ENCODE measurements at places on chromosomes 12 and 14. TPM values are rescaled to one million over a fixed set of nuclear protein-coding genes. Genes with fewer than 3 reads are reported as not detected.
A peak's percentile ranks its signal among the peaks of the same experiment; 100 is the strongest.

- no peak for DNase-seq
- no peak overlapping the region for H3K27ac ChIP-seq
- H3K4me1 ChIP-seq = no peaks in the 10 kb centered on the region
- no peaks in the 10 kb centered on the region for H3K36me3 ChIP-seq
These were observed 122.2 kb downstream of the FOXN3 start for GRCh38 chr14:89294872-89295271.

DNA sequence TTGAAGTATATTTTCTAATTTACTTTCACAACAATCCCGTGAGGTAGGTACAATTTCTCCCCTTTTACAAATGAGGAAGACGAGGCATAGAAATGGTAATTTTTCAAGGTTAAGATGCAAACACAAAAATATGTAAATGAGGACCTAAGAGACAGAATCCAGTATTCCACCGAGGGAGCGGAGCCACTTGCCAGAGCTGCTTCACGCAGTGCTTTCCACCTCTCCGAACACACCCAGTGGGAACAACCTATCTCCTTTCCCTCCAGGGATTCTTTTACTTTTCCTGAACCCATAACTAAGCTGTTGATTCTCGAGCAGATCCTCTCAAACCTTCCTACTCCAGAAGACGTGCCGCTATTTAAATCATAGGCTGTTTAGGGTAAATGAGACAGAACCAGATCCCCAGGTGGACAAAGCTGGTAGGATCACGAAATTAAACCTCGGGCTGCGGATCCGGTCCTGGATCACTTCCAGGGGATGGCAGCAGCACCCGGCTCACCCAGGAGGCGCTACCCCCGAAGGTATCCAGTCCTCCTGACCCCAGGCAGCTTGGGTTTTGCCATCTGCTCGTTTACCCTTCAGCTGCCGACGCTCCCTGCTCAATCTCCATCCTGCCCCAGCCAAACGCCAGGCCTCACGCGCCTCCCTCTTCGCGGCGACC lies 1.5 kb downstream of the DDHD1 start:
- peak overlapping the region; percentile 86 for H3K4me3 ChIP-seq
- peak; percentile 34 for DNase-seq
- H3K36me3 ChIP-seq = peaks cover 5% of the 10 kb centered on the region
- peak overlapping the region; percentile 90 for H3K27ac ChIP-seq
- peaks cover 22% of the 10 kb centered on the region for H3K4me1 ChIP-seq

DNA sequence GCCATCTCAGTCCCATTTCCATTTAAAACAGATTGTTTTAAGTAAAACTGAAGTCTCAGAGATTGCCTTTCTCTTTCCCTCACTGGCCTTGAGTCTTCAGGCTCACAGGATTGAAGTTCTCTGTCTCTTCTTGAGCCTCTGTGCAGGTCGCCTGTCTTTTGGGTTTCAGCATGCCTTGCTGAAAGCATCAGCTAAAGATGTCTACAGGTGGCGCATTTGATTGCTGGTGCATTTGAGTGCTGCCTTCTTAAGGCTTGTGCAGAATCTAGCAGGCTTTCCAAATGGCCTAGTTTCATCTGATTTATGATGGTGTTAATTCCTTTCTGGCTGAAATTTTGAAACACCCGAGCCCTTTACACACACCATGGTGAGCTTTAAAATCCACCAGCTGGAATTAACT lies 1062.2 kb upstream of the FBXO33 start:
- H3K27me3 ChIP-seq = no peaks in the 10 kb centered on the region
- no peak overlapping the region for H3K27ac ChIP-seq
- no peaks in the 10 kb centered on the region for H3K4me1 ChIP-seq
- H3K4me3 ChIP-seq = no peak overlapping the region

DNA sequence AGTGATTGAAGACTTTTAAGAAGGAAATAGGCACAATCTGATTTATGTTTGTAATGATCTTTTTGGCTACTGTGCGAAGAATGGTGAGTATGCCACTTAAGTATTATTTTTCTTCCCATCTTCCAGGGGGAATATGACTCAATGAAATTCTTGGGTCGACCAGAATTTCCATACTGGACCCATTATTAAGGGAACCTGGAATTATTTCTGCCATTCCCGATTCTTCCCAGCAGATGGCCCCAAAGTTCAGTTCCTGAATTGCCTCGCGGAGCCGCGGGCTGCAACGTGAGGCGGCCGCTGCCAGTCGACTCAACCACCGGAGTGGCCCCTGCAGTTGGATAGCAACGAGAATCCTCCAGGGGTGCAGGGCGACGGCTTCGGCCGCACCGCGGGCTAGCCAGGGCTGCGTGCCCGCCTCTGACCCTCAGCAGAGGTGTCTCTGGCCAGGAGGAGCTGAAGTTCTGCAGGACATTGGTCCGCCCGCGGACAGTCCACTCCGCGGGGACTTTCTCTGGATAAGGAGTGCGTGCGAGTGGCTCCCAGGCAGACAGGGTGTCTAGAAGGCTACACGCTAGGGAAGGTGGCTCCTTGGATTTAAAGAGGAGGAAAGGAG lies 628 bp upstream of the TSHR start:
- peak overlapping the region; percentile 55 for H3K4me3 ChIP-seq
- no peaks in the 10 kb centered on the region for H3K36me3 ChIP-seq
- no peak overlapping the region for H3K27ac ChIP-seq

GRCh38 chr14:97221572-97222285 lies 424.5 kb downstream of the VRK1 start:
- no peaks in the 10 kb centered on the region for H3K4me1 ChIP-seq
- no peak overlapping the region for H3K27ac ChIP-seq
- no peak for DNase-seq
- H3K36me3 ChIP-seq = no peaks in the 10 kb centered on the region

- no peaks in the 10 kb centered on the region for H3K36me3 ChIP-seq
- peaks cover 18% of the 10 kb centered on the region for H3K4me1 ChIP-seq
- H3K27ac ChIP-seq = no peak overlapping the region
- no peaks in the 10 kb centered on the region for H3K27me3 ChIP-seq
- H3K4me3 ChIP-seq = no peak overlapping the region
- DNase-seq = no peak
These were observed 66.5 kb upstream of the DDX11 start for GRCh38 chr12:31007153-31007495.

GRCh38 chr12:30754383-30754749 lies 385 bp downstream of the CAPRIN2 start:
- peak overlapping the region; percentile 64 for H3K4me3 ChIP-seq
- peaks cover 21% of the 10 kb centered on the region for H3K4me1 ChIP-seq
- peak overlapping the region; percentile 63 for H3K27ac ChIP-seq
- DNase-seq = no peak

DNA sequence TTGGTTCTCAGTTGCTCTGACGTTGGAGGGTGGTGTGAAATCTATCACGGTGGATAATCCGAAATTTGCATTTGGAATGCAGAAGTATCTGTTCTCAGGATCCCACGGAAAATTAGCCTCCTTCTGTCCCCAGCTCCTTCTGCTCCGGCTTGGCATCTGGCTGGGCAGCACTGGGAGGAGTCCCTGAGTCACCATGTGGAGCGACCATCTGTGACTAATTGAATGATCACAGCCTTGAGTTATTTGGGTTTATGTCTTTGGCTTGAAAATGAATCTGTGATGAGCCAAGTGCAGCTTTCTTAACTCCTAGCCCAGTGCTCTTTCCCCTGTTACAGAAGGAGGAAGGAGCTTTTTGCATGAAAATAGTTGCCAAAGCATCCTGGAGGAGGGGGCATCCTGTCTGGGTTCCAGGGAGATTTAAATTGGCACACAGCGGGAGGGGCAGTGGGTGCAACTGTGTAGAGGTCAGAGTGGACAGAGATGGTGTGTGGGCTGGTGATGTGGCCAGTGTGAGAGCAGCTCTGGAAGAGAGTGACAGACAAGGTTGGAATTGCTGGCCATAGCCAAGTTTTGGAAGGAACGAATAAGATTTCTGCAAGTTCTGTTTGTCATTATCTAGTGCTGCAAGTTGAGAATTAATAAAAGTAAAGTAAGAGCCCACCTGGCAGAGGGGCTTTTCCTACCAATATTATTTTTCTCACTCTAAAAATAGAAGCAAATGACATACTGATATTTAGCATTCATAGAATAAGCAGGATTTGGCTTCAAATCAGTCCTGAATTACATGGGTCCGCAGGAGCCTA lies 74.4 kb downstream of the SLC24A4 start:
- DNase-seq = peak; percentile 26
- H3K4me3 ChIP-seq = no peak overlapping the region
- H3K27ac ChIP-seq = no peak overlapping the region
- no peaks in the 10 kb centered on the region for H3K4me1 ChIP-seq
- no peaks in the 10 kb centered on the region for H3K27me3 ChIP-seq
- no peaks in the 10 kb centered on the region for H3K36me3 ChIP-seq

DNA sequence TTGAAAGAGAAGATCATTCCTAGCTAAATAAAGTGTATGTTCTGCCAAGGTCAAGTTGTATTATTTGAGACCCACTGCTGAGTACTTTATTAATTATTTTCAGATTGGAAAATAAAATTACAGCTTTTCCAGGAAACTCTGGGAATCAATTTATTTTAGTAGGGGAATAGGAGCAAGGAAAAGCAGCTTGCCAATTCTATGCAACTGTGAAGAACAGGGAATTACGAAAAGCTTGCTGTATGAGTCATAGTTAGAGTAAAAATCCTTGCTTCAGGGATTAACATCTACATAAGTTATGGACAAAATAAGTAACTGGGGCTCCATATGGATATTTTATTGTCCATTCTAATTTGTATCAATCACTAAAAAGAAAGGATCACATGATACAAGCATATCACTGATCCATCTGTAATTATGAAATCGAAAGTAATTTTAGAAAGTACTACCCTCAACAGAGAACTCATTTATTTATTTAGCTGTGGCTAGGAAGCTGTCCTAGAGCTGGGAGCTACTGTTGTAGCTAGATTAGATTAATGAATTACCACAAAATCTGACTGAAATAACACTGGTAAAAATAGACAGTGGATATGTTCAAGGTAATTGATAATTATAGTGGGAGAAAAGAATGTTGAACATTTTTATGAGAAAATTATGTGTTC lies 303.5 kb upstream of the NPAS3 start:
- no peak overlapping the region for H3K27ac ChIP-seq
- no peak for DNase-seq
- H3K36me3 ChIP-seq = no peaks in the 10 kb centered on the region
- H3K4me1 ChIP-seq = no peaks in the 10 kb centered on the region
- peaks cover 34% of the 10 kb centered on the region for H3K27me3 ChIP-seq
- H3K4me3 ChIP-seq = no peak overlapping the region

GRCh38 chr12:128745772-128746689 lies 77.7 kb downstream of the SLC15A4 start:
- no peak overlapping the region for H3K4me3 ChIP-seq
- no peaks in the 10 kb centered on the region for H3K36me3 ChIP-seq
- no peak overlapping the region for H3K27ac ChIP-seq
- peaks cover 11% of the 10 kb centered on the region for H3K27me3 ChIP-seq

GRCh38 chr14:22887260-22887989 lies 4.4 kb downstream of the REM2 start:
- DNase-seq = peak; percentile 92
- peak overlapping the region; percentile 68 for H3K4me3 ChIP-seq
- H3K4me1 ChIP-seq = peaks cover 42% of the 10 kb centered on the region

GRCh38 chr12:25382311-25383106 lies 131.8 kb upstream of the KRAS start:
- no peaks in the 10 kb centered on the region for H3K36me3 ChIP-seq
- no peak for DNase-seq
- H3K4me1 ChIP-seq = peaks cover 12% of the 10 kb centered on the region
- H3K4me3 ChIP-seq = no peak overlapping the region

DNA sequence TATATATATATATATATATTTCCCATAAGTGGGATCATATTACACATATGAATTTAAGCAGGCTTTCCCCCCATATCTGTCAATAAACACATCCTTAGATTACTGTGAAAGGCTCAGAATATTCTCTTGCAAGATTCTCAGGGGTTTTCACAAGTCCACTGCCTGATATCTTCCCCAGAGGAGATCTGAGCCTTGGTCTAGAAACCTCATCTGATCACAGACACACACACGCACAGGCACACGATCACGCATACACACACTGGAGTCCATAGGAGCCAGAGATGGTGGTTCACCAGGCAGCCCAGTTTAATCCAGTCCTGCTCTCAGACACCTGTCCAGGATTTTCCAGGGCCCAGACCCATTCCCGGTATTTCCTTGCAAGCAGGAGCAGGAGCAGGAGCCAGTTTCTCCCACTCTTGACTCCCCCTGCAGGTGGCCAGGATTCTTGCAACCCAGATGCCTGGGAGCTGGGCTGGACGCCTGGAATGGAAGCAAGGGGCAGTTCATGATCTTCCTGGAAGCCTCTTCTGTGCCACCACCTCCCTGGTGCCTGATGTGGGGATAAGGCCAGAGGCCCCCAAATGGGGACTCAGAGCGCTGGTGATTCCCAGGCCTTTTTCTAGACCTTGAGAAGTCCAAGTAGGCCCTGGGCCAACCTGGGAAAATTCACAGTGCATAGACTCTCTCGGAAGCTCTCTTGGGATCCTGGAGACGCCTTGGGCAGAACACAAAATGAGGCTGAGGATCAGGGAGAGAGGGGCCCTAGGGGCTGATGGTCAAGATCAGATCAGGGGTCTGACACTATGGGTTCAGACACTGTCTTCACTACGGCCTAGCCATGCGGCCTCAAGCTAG lies 16.5 kb upstream of the KRT78 start:
- no peaks in the 10 kb centered on the region for H3K27me3 ChIP-seq
- peak; percentile 79 for DNase-seq
- no peaks in the 10 kb centered on the region for H3K36me3 ChIP-seq
- H3K27ac ChIP-seq = peak overlapping the region; percentile 15
- H3K4me3 ChIP-seq = no peak overlapping the region

- no peaks in the 10 kb centered on the region for H3K4me1 ChIP-seq
- H3K4me3 ChIP-seq = no peak overlapping the region
- no peaks in the 10 kb centered on the region for H3K36me3 ChIP-seq
- peak; percentile 47 for DNase-seq
These were observed 36.2 kb downstream of the PRMT8 start for GRCh38 chr12:3527181-3527580.

DNA sequence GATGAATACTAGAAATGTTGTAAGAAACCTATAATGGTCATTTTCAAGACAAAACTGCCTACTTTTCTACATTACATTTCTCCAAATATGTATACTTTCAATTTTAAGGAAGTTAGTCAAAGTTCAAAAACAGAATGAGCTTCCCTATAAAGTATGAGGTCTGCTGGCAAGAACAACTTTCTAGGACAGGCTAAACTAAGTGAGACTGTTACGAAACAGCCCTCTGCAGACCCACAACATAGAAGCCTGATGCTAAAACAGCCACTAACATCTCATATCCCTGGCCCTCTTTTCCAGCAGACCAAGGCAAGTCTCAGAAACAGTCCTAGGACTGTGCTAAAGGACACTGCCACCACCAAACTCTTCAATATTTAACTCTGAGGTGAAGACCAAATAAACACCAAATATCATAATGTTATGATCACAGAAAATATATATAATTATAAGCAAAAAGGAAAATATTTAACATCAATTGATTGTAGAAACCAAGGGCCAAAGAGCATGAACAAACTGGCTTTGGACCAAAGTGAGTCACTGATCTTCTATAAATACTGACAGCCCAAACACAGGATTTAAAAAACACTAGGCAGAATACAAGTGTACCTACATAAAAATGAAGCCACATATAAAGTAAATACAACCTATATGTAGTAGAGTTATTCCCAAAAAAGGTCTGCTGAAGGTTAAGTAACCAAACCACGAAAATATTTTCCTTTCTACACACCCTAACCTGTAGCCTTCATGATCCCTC lies 27.7 kb downstream of the PPP4R3A start:
- H3K36me3 ChIP-seq = peaks cover 46% of the 10 kb centered on the region
- no peaks in the 10 kb centered on the region for H3K4me1 ChIP-seq
- DNase-seq = no peak
- no peak overlapping the region for H3K27ac ChIP-seq
- H3K4me3 ChIP-seq = no peak overlapping the region

The MYH6 gene
- not detected for total RNA-seq

The ADSS1 gene
- total RNA-seq = 9.9 TPM

The DEGS2 gene
- total RNA-seq = 1.8 TPM

The CDC42BPB gene
- total RNA-seq = 85.6 TPM

The PRH2 gene
- not detected for total RNA-seq

The DHRS2 gene
- total RNA-seq = 10.0 TPM

The ZFHX2 gene
- 3.6 TPM for total RNA-seq

The ACSM4 gene
- total RNA-seq = not detected

The SLC6A15 gene
- 0.07 TPM for total RNA-seq

Measured in HCT116 (cell line).